ENCODE measurements at places on chromosomes 2 and 18.
A peak's percentile ranks its signal among the peaks of the same experiment; 100 is the strongest.

DNA sequence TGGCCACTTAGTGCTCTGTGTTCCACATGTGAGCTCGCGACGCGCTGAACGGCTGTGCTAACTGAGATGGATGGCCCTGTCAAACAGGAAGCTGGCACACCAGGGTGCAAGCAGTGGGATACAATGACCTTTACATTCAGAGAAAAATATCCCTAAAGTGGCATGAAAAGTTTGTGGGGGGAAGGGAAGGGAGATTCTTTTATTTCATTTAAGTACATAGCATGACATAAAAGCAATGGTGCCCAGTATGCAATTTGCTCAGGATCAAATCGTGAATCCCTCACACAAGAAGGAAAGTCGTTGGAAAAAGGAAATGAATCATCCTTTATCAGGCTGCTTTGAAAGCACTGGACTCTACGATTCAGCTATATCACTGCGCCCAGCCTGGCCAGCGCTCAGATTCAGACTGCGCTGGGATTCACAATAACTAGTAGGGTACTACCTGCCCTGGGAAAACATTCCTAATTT, 26.0 kb downstream of the SATB2 start:
- peak; percentile 57 for DNase-seq

DNA sequence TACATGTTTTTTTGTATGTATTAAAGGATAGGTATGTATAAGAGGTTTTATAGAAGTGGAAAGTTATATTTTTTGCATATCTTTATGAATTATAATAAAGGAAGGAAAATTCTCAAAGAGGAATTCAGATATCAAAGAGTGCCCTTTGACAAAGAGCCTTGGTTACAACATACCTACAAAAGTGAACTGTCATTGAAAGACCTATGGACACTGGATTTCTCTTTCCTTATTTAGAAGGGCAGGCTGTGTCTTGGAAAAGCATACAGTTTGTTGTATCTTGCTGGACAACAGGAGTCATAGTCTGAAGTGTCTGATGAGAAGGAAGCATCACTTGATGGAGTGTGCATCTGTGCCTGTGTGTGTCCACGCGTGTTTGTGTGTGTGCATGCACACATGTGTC, 15.2 kb downstream of the UGT1A10 start:
- DNase-seq = no peak

GRCh38 chr2:68994864-68995263, 18.1 kb upstream of the ANTXR1 start:
- peak; percentile 33 for DNase-seq

GRCh38 chr2:149027590-149028250, 10.8 kb upstream of the LYPD6B start:
- DNase-seq = no peak

DNA sequence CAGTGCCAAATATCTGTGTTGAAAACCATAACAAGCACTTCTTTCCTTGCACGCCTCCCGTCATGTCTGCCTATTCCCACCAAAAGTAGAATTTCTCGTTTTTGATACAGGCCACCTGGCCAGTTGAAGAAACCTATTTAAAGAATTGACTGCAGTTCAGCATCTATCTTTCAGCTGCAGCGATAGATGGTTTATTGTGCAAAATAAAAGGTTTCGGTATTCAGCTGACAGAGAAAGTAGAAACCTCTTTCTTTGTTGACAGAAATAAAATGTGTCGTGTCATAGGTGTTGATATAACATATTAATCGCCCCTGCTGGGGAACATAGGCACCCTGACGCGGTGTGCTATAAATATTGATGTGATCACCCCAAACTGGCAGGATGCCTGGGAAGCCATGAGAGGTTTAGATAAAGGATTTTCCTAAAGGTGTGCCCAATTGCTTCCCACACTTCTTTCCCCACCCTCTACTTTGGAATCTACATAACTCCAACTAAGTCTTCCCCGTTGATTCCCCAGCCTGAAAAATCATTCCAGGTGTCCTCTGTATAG, 570.4 kb downstream of the CCDC85A start:
- DNase-seq = no peak

DNA sequence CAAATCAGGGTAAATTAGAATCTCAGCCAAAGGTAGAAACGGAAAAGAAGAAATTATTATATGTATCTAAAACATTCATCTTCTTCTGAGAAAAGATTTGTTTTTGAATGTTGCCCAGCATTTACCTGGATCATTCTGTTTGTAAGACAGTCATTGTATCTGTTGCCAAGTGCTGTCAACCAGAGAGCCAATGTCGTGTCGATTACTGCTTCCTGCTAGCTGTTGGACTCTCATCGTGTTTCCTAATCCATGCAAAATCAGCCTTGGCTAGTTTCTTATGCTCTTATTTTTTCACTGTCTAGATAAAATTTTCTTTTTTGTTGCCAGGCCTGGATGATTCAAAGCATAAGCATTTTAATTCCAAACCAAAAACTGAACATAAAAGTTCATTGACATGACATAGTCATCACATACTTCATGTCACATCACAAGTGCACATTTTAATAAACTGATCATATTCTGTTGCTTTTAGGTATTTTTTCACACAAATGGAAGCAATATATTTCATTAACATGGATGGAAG, 202.3 kb downstream of the KCNH7 start:
- DNase-seq = no peak
